Upper lobe of left lung (tissue), 6 donors: ENCODE measurements at places on chromosomes 11 and 22. TPM values are rescaled to one million over a fixed set of nuclear protein-coding genes. Genes with fewer than 3 reads are reported as not detected.

The CALCA gene
- not detected for total RNA-seq

The LIF gene
- 1.5 TPM for total RNA-seq

DNA sequence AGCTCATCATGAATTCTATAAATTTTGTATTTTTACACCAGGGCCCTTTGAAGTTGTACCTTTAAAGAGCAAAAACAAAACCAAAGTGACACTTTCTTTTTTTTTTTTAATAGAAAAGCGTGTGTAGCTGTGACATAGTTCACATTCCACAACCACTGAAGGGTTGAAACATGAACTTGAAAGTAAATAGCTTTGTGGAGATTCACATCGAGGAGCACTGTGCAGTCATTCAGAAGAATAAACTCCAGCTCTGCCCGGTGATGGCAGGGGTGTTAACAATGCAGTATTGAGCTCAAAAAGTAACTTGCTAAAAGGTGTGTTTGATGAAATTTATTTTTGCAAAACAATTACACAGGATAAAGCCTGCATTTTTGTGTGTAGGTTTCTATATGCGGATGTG is 1166.2 kb downstream of the TBC1D22A start:
- no peak for DNase-seq

DNA sequence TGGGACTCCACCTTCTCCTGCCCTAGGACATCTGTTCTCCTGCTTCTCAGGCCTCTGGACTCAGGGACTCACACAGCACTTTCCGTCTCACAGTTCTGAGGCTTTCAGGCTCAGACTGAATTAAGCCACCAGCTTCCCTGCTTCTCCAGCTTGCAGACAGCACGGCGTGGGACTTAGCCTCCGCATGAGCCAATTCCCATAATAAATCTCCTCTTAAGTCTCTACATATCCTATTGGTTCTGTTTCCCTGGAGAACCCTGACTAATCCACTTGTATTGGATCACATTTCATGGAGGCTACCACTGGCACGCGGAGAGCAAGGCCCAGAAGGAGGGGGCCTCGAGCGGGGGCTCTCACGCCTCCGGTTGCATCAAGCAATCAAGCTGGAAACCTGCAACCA is 1313.6 kb downstream of the TBC1D22A start:
- DNase-seq: no peak

DNA sequence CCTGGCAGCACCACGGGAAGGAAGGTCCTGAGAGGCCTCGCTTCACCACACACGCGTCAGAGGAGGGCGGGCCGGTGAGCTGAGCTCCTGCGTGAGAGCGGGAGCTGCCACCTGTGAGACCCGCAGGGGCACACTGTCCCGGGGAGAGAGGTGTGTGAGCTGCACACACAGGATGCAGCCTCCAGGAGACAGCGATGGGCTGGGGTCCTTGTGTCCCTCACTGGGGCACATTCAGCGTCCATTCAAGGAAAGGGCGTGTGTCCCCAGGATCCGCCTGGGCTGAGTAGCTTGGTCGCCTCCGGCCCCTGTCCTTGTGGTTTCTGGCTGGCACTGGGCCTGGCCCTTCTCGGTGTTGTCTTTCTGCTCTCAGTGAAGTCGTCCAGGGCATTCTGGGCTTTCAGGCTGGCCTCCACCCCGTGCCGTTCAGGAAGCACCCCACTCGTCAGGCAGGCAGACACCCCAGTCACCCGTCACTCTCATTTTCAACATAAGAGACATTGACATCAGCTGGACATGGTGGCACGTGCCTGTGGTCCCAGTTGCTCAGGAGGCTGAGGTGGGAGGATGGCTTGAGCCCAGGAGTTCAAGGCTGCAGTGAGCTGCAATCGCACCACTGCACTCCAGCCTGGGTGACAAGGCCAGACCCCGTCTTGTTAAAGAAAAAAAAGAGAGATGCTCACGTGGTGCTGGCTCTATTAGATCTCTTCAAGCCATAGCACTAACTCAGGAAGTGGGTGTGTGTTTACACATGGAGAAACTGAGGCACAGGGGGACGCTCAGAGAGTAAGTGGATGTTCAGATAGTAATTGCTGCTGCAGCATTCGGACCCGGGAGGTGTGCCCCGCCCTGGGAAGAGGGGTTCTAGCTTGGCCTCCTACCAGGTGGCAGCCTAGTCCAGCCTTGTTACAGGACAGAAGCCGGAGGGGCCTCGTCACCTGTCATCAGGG is 1081.6 kb downstream of the BRD1 start:
- DNase-seq: no peak

DNA sequence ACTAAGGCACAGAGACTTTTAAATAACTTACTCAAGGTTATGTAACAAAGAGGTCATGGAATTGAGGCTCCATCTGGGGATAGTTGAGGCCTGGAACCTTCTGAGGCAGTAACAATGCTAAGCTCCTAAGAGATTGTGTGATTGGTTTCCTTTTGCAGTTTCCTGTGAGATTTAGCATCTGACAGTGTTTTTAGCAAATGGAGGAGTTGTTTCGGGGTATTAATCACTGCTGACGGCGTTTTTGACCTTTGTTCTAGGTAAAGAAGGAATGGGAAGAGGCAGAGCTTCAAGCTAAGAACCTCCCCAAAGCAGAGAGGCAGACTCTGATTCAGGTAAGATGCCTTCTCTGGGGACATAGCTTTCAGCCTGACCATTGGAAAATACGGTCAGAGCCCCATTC is 32.1 kb upstream of the ST14 start:
- no peak for DNase-seq

GRCh38 chr11:44104481-44105294 is 9.2 kb downstream of the EXT2 start:
- DNase-seq: no peak

The APOA5 gene
- not detected for total RNA-seq

The DUSP8 gene
- 16.6 TPM for total RNA-seq

The MPEG1 gene
- 33.1 TPM for total RNA-seq

GRCh38 chr11:61716478-61717285 is 35.8 kb upstream of the MYRF start:
- DNase-seq: no peak

DNA sequence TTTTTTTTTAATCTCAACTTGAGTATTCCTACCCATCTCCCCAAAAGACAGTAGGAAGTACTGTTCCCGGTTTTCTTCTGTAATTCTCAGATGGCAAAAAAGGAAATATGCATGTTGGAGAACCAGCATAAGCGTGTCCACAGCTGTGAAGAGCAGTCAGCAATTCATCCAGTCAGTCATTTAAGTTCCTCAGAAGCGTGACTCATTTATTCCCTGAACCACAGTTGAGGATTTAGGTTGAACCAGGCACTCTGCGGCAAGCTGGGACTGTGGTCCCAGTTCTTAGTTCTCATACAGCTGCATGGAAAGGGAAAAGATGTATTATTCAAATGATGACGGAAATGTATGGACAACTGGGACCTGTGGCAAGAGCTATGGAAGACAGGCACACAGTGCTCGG is 61.0 kb upstream of the MYO18B start:
- no peak for DNase-seq

The EIF3L gene
- 219 TPM for total RNA-seq

- DNase-seq: no peak
Measured at GRCh38 chr11:134581121-134581626, 169.1 kb upstream of the B3GAT1 start.

- no peak for DNase-seq
Measured at GRCh38 chr22:23067691-23068090, 2.6 kb upstream of the GNAZ start.

DNA sequence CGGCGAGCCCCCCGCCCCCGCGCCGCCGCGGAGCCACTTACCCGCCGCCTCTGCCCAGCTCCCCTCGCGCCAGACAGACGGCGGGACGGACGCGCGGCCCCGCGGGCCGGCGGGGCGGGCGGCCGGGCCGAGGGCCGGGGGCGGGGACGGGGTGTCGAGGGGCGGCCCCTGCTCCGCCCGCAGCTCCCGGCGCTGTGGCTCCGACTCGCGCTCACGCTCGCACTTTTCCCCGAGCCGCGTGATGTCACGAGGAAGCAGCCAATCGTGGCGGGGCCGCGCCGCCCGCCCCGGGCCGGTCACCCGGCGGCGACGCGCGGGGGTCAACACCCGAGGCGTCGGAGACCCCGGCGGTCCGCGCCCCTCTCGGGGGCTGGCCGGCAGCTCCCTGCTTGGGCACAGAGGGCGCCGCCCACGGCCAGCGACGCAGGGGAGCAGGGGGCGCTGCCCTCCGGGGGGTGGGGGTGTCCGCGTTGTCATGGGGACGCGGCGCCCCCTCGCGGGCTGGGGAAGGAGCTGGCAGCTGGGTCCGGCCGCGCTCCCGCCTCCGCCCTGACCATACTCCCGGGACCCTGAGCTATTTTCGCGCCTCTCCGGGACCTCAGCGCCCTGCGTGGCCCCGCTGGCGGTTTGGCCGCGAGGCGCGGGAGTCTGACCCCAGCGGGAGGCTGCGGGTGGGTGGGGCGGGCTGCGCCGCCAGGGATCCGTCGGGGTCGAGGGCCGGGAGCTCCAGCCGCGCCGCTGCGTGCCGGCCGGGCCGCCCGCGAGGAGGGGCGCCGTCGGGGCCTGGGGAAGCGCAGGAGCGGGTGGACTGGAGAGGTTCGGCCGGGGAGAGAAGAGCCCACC is at the start of gene CHRM4:
TSS of gene CHRM4 (minus strand) at position 199 of the 843 bp plus-strand sequence. CDS start 5,219 bp downstream, outside the sequence.
- DNase-seq: peak; percentile 89

- no peak for DNase-seq
Measured at GRCh38 chr11:89205378-89205777, 27.7 kb downstream of the TYR start.

The CD6 gene
- total RNA-seq: 4.9 TPM

DNA sequence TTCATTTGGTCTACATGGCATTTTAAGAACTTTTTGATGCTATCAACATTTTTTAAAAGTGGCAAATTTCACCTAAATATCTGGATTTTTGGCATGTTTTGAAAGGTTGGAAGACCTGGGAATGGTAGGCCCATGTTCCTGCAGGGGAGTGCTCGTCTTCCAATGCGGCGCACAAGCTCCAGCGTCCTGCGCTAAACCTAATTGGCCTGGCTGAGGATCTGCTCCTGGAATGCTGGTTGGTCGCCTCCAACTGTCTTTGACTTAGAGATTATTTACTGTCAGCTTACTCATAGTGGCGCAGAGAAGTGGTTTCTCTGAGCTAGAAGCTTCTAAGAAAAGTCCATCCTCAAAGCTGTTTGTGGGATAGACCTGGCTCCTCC is 626 bp upstream of the LIMK2 start:
- no peak for DNase-seq

GRCh38 chr22:26023104-26023775 is 146.0 kb upstream of the SEZ6L start:
- no peak for DNase-seq

GRCh38 chr22:49878206-49878605 is 24.6 kb downstream of the ZBED4 start:
- no peak for DNase-seq

- DNase-seq: no peak
Measured at GRCh38 chr11:96943970-96944369, 554.2 kb downstream of the JRKL start.

The ALX4 gene
- total RNA-seq: not detected

DNA sequence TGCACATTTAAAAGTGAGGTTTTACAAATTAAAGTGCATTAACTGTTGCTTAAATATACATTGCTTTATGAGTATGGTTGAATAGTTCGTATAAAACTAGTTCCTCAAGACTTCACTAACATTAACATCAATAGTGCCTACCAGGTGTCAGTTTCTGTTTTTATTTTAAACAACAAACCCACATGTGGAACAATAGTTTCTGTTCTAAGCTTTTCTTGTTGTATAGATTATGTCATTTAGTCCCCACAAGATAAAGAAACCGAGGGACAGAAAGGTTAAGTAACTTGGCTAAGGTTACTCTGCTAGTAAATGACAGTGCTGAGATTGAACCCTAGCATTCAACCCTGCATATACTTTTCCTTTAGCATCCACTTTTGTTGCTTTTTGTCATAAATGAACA is 41.4 kb upstream of the ST14 start:
- DNase-seq: no peak

The ATF4 gene
- total RNA-seq: 397 TPM

DNA sequence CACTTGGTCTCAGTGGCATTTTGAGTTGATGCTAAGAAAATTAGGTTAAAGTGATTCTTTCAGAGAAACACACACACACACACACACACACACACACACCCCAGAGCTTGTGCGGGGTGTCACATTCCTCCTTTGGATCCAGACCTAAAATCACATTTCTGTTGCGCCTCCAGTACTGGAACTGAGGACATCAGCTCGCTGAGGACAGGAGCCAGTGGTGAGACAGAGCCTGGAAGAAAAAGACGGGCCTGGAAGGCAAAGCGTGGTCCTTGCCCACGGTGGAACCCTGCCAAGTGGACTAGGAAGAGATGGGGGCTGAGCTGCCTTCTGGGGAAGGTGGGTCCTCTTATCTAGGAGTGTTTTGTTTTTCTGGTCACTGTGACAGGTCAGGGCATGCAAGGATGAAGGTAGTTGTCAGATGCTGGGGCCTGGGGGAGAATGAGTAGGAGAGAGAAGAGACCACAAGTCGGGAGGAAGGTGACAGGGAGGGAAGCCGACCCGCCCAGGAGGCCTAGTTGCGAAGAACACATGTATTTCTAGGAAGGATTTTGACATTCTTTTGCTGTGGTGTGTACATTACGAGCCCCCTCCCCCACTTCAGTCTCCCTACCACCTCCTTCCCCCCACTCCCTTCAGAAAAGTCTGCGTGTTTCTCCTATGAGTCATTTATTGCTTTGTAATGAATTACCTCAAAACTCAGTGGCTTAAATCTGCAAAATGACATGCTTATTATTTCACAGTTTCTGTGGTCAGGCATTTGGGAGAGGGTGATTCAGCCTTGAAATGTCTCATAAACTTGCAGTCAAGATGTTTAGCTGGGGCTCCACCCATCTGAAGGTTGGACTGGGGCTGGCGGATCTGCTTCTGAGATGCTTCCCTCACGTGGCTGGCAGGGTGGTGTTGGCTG is 4.8 kb upstream of the ELFN2 start:
- no peak for DNase-seq

GRCh38 chr22:32803020-32803737 is 1.7 kb downstream of the TIMP3 start:
- no peak for DNase-seq

GRCh38 chr11:548700-549603 is 11.6 kb downstream of the LMNTD2 start:
- DNase-seq: peak; percentile 58

The PAMR1 gene
- total RNA-seq: 0.30 TPM

DNA sequence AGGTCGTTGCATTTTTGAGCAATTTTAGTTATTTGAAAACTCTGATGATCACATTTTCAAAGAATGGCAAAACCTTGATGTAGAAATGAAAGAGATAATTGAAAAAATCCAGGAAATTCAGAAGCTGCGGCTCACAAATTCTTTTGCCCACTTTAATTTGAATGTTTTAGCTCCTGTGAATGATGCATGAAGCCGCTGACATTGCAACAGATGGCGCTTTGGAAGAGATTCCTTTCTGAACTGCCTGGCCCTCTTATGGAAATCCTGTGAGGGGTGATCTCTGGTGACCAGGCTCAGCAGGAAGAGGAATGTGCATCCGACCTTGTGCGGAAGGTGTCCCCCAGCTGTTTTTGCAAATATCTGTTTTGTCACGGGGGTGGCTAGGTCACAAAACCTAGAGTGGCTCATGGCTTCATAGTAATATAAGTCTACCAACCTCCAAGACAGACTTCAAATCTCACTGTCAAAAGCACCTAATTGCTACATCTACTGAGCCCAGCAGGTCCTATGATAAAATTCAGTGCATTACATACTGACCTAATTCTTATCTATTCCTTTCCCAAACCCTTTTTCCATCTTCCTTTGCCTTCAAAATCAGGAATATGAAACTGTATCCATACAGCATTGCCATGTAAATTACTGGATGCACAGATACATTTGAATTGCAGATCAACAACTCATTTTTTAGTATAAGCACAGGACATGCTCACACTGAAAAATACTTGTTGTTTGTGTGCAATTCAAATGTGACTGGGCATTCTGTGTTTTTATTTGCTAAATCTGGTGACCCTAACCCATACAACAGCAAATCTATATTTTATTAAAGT is 412.7 kb downstream of the ETS1 start:
- no peak for DNase-seq
